ENCODE measurements at places on chromosomes 13 and 19.

DNA sequence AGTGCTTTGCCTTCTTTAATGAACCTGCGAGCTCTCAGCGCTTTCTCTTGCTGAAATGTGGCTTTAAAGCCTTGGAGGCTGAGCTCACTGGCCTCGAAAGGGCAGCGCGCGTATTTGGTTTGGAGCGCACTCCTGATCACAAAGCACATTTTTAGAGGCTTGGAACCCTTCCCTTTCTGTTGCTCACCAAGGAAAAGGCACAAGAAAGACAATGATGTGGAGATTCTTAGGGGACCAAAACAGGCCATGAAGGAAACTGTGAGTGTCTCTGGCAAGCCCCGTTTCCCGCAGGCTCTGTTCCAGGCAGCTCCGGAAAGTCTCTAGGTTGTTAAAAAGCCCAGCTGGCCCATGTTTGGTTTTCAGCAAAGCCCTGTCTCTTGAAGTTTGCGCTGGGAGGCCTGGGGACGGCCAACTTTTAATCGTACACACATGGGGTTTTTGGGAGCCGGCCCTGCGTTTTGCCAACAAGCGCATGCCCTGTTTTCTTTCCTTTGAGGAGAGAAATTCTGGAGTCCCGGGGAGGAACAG, 9.4 kb upstream of the SPC24 start:
- DNase-seq, result no peak

- DNase-seq, result no peak
Measured at GRCh38 chr19:38452430-38453366, 19.2 kb downstream of the RYR1 start.

GRCh38 chr19:17807731-17808316, 12.9 kb downstream of the B3GNT3 start:
- no peak for DNase-seq

- no peak for DNase-seq
Measured at GRCh38 chr13:90627813-90628212, 719.7 kb upstream of the MIR17HG start.

- no peak for DNase-seq
Measured at GRCh38 chr19:12453495-12453894, 12.7 kb upstream of the ZNF443 start.

GRCh38 chr13:62779161-62779560, 1363.5 kb upstream of the PCDH20 start:
- no peak for DNase-seq

GRCh38 chr13:40102360-40102727, 446.9 kb downstream of the COG6 start:
- no peak for DNase-seq

GRCh38 chr19:49442771-49443365, 1.5 kb upstream of the SLC17A7 start:
- no peak for DNase-seq

GRCh38 chr19:3411636-3412035, 45.3 kb downstream of the NFIC start:
- no peak for DNase-seq

DNA sequence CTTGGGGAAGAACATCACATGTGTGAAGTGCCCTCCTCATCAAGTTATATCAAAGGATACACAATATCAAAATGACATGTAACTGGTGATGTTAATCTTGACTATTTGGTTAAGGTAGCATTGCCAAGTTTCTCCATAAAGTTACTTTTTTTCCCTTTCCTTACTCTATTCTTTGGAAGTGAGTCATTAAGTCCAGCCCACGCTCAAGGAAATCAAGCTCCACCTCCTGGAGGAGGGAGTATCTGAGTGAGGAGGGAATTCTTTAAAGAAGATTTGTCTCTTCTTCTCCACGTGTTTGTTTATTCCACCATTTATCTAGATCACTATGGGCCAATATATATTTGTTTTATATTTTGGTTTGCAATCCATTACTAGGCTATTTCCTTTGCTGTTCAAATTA, 33.6 kb upstream of the FNDC3A start:
- DNase-seq, result no peak

DNA sequence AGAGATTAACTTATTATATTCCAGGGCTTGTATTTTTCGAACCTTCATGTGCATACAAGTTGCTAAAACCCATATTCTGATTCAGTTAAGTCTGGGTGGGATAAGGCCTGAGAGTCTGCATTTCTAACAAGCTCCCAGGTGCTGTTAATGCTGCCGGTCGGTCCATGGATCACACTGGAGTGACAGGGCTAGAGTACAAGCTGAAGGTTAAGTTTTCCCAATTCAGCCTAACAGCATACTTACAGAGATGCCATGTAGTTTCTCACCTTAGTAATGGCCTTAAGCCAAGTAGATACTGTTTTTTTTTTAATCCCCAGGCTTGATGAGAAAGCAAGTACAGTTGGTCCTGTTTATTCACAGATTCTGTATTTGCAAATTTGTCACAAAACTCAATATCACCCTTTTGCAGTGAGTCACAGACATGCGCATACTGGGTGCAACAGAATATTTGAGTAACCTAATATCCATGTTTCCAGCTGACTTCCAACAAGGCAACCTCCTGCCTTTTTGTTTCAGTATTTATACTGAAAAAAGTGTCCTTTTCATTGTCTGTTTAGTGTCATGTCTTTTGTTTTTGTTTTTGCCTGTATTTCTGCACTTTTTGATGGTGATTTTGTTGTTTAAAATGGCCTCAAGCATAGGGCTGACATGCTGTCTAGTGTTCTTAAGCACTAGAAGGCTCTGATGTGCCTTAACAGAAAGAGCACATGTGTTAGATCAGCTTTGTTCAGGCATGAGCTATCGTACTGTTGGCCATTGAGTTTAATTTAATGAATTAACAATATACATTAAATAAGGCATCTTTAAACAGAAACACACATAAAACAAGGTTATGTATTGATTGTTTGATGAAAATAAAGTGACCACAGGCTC, 875.0 kb downstream of the PCDH9 start:
- DNase-seq, result no peak

DNA sequence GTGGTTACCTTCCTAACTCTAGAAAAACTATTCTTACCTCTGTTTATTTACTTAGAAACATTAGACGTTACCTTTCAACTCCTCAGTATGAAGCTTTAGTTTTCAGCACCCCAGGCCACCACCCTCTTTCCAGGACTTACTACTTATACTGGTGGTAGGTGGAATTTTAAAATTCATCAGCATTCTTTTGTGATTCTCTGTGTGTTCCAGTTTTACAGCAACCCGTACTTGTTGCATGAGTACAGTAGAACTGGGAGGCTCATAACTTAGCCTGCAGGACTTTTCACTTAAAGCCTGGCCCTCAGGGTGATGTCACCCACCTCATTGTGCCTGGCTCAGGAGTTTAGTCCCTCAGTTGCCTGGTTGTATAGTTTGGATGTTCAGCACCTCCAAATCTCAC, 49.4 kb upstream of the ALOX5AP start:
- DNase-seq, result no peak
